ENCODE measurements at places on chromosomes 16 and 17.
A peak's percentile ranks its signal among the peaks of the same experiment; 100 is the strongest.

DNA sequence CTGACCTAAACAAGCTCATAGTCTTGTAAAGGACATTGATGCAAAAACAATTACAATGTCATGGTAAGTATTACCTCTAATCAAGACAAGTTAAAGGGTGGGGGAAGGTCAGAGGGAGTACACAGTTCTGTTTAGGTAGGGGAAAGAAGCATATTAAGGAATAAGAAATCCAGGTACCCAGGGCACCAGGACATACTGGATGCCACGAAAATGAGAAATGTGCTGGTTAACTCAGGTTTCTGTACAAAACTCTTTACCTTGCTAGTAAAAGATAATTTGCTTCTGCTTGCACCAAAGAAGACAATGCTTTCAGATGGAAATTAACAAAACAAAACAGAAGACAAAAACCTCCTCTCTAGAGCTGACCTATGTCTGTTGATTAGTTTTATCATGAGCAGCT is 70.7 kb upstream of the MED13 start:
- no peak for DNase-seq

DNA sequence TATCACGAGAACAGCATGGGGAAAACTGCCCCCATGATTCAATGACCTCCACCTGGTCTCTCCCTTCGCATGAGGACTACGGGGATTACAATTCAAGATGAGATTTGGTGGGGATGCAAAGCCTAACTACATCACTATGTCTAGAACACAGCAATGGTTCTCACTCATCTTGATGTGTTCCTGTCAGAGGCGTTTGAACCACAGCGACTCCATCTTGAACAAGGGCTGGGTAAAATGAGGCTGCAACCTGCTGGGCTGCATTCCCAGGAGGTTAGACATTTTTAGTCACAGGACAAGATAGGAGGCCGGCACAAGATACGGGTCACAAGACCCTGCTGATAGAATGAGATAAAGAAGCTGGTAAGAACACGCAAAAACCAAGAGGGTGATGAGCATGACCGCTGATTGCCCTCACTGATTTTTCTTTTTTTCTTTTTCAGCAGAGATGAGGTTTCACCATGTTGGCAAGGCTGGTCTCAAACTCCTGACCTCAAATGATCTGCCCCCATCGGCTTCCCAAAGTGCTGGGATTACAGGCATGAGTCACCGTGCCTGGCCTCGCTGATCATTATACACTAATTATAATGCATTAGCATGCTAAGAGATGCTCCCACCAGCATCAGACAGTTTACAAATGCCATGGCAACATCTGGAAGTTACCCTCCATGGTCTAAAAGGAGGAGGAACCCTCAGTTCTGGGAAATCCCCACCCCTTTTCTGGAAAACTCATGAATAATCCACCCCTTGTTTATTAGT is 3.0 kb upstream of the PPY start:
- no peak for DNase-seq

GRCh38 chr17:14747603-14747950 is 446.7 kb downstream of the HS3ST3B1 start:
- DNase-seq = no peak

- no peak for DNase-seq
Observed at GRCh38 chr16:53417011-53417410, 17.3 kb upstream of the RBL2 start.

- no peak for DNase-seq
Observed at GRCh38 chr16:56776562-56776961, 46.6 kb downstream of the NUP93 start.

DNA sequence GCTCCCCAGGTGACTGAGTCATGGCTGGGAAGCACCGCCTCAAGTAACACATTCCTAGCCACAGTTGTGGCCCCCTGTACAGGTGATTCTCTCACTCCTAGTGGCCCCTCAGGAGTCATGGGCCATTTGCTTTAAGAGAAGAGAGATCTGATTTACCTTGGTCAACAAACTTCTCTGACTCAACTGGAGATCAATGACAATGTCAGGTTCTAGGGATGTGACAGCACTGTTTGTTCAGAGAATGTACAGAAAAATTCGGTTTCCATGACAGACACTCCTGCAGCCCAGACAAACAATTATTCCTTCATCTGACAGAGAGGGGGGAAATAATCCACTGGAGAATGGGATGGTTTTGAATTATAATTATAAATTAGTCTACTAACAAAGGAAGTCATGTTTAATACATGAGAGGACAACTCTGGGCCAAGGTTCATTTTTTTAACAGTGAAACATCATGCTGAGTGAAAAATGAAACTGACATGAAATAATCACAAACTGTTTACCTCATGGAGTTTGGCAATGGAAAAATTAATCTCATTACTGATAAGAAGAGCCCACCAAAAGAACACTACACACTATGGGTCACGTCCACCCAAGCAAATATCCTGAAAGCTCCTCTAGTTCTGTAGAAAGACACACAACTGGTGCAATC is 9.7 kb downstream of the ERN1 start:
- no peak for DNase-seq

GRCh38 chr17:31882571-31882970 is 18.9 kb downstream of the UTP6 start:
- DNase-seq = no peak

DNA sequence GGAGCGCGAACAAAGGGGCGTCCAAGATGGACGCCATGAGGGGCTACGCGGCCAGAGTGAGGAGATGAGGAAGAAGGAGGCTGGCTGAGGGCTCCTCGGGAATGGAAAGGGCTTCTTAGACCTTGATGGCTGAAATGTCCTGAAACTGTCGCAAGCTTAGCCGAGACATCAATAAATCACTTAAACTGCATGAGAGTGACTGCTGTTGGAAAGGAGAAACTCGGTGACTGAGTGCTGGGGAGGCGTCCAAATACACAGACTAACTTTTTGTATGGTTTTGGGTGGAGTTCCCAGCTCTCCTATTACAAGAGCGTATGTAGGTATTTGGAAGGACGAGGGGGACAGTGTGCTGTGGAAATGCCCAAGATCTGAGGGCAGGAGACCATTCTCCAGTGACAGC is 1.4 kb upstream of the GEMIN4 start:
- DNase-seq = no peak

GRCh38 chr17:63838631-63839171 is 3.8 kb downstream of the SMARCD2 start:
- no peak for DNase-seq

DNA sequence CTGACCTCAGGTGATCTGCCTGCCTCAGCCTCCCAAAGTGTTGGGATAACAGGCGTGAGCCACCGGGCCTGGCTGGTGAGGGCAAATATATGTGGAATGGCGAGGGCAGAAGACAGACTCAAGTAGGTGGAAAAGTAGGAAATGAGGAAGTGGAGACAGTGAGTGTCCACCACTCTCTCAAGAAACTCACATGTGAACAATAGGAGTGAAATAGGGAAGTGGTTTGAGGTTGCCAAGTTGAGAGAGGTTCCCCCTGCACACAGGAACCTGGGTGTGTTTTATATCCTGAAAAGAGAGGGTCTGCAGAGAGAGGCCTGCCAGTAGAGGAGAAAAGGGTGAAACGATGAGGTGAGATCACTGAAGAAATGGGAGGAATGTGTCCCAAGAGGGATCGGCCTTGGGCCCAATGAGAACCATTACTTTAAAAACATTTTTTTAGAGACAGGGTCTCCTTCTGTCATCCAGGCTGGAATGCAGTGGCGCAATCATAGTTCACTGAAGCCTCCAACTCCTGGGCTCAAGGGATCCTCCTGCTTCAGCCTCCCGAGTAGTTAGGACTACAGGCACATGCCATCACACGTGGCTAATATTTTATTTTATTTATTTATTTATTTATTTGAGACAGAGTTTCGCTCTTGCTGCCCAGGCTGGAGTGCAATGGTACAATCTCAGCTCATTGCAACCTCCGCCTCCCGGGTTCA is 17.1 kb upstream of the CORO1A start:
- DNase-seq = no peak

GRCh38 chr17:67992548-67993152 is 3.6 kb downstream of the C17orf58 start:
- DNase-seq = no peak

- no peak for DNase-seq
Observed at GRCh38 chr16:65500007-65500406, 378.1 kb upstream of the CDH11 start.

- DNase-seq = no peak
Observed at GRCh38 chr16:81462683-81463082, 18.1 kb downstream of the CMIP start.

DNA sequence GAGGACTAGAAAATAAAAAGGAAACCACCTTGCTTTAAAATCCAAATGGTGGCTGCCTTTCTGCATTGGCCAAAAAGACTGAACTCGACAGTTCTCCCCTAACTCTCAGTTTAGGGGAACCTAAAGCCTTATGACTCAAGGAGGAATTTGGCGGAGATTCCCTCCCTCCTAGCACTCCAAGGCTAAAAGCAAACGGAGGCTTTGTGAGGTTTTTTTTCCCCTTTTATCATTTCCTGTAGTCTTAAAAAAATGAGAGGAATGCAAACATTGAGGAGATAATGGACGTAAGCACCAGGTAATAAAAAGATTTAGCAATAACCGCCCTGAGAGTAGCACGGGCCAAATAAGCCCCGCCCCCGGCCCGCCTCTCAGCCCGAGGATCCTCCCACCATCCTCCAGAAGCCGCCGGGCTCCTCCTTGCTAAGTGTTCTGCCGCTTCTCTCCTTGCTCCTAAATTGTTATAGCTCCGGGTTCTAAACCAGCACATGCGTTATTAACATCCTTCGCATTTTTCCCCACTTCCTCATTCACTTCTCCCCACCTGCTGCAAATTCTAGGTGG is 5.8 kb upstream of the KIFC3 start:
- peak; percentile 43 for DNase-seq

DNA sequence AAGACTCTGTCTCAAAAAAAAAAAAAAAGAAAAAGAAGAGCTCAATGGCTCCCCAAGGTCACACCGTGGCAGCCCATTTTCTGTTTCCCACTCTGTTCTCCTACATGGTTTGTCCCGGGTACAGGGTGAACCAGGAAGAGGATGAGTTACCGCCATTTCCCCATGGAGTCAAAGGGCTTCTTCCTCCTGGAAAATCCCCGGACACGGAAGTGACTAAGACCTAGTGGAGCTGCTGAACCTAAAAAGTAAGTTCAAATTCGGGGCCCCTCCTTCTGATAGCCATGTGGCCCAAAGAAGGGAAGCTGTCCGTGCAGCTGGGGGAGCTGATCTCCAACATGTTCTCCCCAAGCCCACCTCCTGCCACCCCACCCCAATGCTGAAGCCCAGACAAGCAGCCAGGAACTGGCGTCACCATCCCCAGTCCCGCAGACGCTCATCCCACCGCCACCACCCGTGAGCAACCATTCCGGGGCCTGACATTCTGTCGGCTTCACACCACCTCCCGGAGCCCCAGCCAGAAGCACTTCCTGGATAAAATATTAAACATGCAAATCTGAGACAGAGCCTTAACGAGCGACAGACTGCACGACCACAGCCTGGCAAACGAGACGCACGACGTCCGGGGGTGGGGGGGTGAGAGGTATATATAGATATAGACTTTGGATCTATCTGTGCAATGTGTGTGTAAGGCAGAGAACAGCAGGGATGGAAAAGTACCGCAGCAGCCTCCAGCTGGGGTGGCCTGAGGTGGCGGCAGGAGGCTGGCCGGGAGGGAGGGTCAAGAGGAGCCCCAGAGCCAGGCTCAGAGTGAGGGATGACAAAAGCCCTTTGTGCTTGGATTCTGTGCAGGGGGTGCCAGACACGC is 17.6 kb downstream of the EPOP start:
- no peak for DNase-seq

- DNase-seq = no peak
Observed at GRCh38 chr17:63096426-63096825, 130.4 kb downstream of the TANC2 start.

- DNase-seq = no peak
Observed at GRCh38 chr16:2766430-2767139, 10.5 kb downstream of the ELOB start.

Measured in activated T-helper 1 cell treated with Interleukin-2 at 50 U/mL for 16 hours (primary cell).